Fibroblast of skin of left biceps (primary cell): ENCODE measurements at places on chromosomes 11 and 22.
A peak's percentile ranks its signal among the peaks of the same experiment; 100 is the strongest.

GRCh38 chr11:82858556-82859091, 41.6 kb downstream of the PRCP start:
- peak; percentile 62 for DNase-seq

DNA sequence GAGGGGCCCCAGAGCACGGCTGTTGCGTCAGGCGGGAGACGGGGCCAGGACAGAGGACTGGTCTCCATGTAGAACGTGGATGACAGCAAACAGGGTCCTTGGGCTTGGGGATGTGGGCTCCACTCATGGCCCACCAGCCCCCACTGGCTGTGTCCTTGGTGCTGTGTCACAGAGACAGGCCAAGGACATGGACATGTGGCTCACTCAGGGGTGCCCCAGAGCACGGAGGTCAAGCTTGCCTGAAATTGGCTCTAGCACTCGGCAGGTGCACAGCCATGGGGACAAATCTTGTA, 14.4 kb downstream of the FADS2 start:
- no peak for DNase-seq

DNA sequence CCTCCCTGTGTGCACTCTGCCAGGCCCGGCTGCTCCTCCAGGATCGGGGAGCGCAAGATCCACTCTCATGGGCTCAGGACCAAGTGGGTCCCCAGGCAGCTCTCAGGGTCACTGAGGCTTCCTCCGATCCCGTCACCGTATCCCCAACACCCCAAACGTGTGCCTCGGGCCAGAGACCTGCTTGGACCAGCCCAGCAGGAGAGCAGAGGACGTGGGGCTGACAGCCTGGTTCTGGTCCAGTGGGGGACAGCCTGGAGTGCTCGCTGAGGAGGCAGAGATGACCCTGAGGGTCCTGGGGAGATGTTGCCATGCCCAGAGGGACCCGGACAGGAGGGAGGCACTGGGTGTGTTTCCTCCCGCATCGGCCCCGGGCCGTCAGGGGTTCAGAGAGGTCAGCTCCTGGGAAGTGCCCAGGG, 1402.6 kb downstream of the BRD1 start:
- DNase-seq: no peak

- DNase-seq: no peak
These were observed 7.5 kb downstream of the FXYD6 start for GRCh38 chr11:117868815-117869561.

DNA sequence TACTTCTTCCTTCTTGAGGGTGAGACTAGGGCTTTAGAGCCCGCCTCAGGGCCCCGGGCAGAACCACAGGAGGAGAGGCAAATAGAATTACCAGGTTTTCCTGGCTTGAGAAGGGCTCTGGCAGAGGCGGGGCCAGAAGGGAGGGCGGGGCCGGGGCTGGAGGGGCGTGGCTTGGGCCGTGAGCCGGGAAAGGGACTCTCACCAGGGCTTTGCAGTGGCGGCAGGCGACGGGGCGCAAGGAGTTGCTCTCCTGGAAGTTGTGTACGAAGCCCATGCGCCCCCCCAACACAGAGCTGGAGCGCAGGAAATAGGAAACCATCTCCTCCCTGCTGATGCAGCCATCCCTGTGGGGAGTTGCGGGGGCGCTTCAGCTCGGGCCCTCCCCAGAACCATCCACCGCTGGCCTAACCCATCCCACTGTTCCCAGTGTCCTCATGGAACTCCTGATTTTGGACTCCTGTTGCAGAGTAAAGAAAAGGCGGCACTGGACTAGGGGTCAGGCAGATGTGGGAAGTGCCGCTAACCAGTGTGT, 6.9 kb upstream of the NRXN2 start:
- no peak for DNase-seq

DNA sequence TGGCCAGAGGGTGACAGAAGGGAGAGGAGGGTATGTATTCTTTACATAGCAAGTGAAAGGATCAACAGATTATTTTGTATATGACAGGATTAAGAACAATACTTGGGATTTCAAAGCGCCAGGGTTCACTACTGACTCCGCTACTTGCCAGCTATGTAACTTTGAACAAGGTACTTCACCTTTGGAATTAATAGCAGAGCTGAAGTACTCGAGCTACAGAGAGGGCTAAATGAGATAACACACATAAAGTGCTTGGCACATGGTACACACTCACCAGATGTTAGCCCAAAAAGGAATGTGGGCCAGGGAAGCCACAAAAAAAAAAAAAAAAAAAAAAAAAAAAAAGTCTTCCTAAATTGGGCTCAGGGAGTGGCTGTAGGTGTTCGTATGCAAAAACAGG, 408.4 kb downstream of the BUD13 start:
- no peak for DNase-seq

- DNase-seq: no peak
These were observed 12.0 kb upstream of the GDPD5 start for GRCh38 chr11:75537740-75538139.

DNA sequence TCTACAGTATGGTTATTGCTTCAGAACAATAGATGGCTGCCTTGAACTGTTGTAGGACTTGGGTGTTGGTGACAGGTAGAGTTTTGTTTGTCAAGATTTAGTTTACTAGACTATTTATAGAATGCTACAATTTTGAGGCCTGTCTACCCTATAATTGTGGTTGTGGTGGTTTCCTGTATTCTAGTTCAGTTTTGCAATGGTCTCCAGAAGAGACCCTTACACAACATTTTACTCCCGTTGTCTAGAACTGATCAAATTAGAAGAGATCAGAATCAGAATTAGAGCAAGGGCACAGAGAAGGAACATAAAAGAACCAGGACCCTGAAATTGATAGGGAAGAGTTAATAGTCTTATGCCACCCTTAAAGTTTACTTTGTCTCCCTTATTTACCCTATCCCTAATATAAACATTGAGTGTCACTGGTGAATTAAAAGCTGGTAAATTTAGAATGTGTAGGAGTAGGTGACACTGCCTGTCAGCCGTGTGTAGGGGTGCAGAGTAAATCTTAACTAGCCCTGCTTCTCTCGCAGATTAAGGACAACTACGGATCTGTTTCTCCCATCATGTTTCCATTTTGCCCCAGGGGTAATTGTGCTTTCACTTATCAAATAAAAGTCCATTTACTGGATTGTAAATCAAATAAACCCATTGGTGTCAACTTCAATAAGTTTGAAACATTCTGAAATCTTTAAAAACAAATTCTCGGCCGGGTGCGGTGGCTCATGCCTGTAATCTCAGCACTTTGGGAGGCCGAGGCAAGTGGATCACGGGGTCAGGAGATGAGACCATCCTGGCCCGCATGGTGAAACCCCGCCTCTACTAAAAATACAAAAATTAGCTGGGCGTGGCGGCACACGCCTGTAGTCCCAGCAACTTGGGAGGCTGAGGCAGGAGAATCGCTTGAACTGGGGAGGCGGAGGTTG, 10.9 kb upstream of the PHLDB1 start:
- DNase-seq: no peak

DNA sequence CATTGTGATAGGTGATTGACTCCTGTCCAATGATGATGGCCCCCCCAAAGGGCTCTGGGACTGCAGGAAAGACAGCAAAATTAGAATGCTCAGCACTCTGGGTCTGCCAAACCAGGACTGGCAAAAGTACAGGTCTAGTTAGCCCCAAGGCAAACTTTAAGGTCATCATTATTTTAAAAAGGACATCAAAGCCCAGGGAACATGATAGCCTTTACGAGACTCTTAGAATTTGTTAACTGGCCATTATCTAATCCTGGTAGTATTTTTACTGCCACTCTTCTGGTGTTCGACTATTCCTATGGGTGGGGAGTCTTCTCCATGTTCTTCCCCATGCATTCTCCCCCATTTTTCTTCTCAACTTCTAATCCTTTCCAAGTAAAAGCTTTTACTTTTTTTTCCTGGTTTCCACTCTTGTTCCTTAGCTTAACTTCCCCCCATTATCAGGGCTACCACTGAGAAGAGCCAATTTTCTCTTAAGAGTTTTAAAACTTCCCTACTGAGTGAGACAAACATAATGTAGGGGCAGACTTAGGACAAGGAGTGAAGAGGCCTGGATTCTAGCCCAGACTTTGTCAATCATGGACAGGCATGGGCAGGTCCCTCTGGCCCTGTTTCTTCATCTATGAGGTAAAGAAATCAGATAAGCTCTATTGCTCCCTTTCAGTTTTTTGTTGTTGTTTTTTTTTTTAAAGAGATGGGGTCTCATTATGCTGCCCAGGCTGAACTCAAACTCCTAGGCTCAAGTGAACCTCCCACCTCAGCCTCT, 7.1 kb downstream of the DDB1 start:
- DNase-seq: no peak

DNA sequence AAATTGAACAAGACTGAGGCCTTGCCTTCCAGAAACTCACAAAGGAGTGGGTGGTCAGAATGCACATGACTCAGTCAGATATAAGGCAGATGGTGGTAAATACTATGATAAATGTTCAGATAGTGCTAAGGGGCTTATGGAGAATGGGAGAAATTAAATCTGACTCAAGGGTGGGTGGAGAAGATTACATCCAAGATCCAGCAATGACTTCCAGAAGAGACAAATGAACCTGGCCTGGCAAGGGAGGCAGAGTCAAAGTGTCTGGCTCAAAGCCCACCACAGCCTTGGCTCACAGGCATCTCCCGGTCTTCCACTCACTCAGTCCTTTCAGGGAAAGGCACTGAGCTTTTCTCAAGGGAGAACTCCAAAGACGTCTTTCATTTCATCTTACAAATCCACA, 6.1 kb upstream of the ZBTB16 start:
- no peak for DNase-seq

GRCh38 chr11:125398994-125399640, 96.9 kb downstream of the FEZ1 start:
- no peak for DNase-seq

- DNase-seq: no peak
These were observed 8.0 kb downstream of the FADS3 start for GRCh38 chr11:61883327-61883726.

DNA sequence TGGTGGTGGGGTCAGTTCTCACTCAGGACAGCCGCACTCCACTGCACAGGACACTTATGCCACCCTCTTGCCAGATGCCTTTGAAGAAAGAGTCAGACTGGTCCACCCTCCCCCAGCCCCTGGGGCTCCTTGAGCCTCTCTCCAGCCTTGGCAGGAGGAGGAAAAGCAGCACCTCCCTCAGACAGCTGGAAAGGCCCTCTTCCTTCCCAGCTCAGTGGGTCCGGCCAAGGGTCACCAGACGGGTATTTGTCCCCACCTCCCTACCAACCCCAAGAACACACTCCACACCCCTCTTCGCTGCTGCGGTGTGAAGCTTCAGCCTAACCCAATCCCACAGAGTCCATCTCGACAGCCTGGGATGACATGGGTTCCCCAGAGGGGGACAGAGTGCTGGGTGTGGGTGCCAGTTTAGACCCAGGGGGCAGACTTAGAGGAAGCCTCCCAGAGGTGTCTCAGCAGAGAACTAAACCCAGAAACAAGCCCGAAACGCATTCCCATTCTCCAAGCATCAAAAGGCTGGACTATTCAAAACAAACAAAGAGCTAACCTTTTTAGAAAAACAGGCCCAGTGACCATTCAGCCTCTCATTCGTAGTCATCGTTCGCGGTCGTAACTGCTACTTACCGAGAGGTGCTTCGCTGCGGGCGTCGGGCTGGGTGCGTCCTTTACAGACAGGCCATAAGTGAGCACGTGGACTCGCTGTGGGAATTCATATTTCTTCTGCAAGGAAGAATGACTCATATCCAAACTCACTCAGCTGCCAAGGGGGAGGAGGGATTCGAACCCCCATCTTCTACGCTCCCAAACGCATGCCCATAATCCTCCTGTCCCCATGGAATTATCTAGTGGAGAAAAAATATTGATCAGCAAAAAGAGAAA, 57.5 kb upstream of the ANO1 start:
- DNase-seq: no peak

DNA sequence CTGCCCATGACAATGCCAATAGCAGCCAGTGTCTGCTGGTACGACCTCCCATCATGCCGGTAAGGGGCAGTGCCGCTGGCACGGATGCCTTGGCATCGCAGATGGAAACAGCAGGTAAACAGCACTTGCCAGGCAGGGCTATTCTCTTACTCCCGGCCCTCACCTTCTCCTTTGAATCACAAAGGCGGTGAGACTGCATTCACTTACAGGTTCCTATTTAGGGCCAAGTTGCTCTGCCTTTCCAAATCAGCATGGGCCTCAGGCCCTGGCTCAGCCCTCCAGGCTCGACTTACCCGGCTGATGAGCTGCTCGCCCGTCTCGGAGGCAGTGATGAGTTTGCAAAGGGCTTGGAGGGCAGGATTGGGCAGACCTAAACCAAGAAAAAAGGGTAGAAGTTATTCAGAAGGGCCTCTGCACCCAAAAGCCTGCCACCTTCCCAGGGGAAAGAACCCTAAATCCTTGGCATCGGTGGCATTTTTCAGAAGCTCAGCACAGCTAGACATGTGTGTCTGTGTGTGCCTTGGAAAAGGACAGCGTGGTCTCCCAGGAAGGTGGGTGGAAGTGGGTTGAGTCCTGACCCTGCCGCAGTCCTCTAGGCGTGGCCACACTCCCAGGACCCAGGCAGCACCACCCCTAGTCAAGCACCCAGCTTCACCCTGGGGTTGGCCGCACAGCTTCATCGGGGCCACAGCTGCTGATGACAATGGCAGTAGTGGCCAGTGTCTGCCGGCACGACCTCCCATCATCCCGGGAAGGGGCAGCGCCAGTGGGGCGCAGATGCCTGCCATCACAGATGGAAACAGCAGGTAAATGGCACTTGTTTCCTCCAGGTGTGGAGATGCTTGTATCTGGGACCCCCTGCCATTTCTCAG, 73.5 kb upstream of the PITPNB start:
- no peak for DNase-seq

GRCh38 chr22:49305214-49305965, 522.3 kb downstream of the BRD1 start:
- no peak for DNase-seq

- DNase-seq: no peak
These were observed at the start of gene SPDYC for GRCh38 chr11:65170058-65170534. TSS of gene SPDYC (plus strand) at chr11:65170233. CDS start at chr11:65171358, 1,125 bp downstream.

DNA sequence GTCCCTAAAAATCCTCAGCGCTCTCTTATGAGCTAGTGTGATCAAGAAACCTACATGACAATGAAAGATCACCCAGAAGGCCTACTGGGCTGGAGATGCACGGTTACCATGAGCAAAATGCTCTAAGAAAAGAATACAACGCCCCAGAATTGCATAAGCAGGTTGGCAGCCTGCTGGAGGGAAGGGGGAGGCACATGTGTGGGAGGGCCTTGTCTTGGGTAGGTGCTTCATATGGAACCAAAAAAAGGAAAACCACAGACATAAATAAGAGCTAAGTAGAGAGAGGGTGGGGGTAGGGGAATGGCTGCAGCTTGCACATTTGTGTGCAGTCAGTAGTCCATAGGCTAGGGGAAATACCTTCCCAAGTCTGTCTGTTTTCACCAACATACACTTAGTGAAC, 2.8 kb downstream of the SIAE start:
- no peak for DNase-seq

GRCh38 chr11:1639102-1639620, 9.6 kb downstream of the KRTAP5-5 start:
- no peak for DNase-seq

GRCh38 chr11:61579676-61580270, 1.1 kb downstream of the SYT7 start:
- no peak for DNase-seq

DNA sequence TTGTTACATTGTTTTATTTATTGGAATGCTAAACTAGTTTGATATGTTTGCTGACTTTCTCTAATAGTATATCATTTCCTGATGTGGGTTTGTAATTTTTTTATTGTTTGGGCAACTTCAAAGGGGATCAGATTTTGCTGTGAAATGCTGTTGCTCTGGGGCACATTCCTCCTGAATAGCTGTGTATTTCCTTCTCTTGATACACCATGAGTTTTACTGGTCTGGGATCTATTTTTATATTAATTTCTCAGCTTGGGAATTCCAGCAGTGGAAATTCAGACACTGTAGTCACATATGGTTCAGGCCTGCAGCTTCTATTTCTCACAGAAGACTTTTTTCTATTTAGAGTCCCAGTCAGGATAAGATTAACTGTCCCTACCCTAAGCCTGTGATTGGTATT, 58.9 kb downstream of the RPUSD4 start:
- DNase-seq: no peak
